Fibroblast of skin of back (primary cell): ENCODE measurements at places on chromosomes 5 and 9.

DNA sequence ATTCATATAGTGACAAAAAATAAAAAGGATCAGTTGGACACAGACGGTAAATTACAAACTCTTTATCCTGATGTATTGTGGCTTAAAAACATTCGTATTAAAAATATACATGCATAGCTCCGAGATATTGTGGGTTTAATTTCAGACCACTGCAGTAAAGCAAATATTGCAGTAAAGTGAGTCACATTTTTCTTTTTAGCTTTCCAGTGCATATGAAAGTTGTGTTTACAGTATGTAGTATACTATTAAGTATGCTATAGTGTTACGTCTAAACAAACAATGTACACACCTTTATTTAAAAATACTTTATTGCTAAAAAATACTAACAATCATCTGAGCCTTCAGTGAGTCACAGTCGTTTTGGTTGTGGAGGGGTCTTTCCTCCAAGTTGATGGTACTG lies 551.8 kb downstream of the CETN3 start:
- no peak for DNase-seq

- DNase-seq, result no peak
Observed at GRCh38 chr5:4977416-4978110, 162.6 kb upstream of the ADAMTS16 start.

DNA sequence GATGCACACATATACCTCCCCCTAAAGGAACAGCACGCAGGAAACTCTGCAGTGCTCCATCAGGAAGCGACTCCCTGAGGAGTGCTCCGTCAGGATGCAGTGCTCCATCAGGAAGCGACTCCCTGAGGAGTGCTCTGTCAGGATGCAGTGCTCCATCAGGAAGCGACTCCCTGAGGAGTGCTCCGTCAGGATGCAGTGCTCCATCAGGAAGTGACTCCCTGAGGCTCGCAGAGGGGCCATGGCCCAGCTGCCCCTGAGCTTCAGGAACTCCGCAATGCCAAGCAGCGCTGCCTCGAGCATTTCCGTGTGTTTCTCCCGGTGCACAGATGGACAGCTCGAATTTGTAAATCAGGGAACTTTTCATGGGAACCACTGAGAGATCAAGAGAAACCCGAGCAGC lies 88.1 kb downstream of the PAX5 start:
- no peak for DNase-seq

DNA sequence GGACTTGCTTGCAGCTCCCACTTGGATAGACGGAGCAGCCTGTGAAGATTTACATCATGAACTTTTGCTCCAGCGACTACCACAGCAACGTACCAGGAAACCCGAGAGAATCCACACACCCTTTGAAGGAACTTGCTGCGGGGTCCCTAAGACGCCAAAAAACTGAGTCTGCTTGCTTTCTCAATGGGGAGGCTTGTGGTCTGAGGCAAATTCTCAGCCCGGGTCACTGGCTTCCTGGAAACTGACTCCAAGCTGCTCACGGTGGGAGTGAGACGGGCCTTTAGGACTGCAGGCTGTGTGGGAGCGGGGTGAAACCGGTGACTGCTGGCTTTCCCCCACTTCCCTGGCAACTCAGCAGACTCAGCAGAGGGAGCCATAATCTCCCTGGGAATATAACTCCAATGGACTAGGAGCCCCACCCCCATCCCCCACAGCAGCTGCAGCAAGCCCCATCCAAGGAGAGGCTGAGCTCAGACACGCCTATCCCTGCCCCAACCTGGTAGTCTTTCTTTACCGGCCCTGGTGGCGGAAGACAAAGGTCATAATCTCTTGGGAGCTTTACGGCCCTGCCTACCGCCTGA lies 466.0 kb downstream of the CAAP1 start:
- no peak for DNase-seq

DNA sequence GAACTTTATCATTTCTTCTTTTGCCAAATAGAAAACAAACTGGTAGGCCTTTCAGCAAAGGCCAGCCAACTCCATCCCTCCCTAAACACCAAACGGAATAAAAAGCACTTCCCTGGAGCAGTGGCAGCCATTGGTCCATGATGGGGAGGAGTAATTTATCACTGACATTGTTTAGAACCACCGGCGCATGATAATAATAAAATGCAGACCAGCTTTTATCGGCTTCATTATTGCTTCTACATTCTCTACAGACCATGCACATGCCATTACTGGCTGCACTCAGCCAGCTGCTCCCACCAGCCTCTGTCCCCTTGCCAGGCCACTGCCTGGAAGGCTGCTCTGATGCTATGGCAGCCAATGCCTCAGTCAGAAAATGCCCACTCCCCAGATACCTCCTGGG lies 45.9 kb downstream of the ABCA1 start:
- DNase-seq, result no peak

- no peak for DNase-seq
Observed at GRCh38 chr5:52342361-52342760, 445.4 kb upstream of the ITGA1 start.

GRCh38 chr9:24245988-24246387 lies 299.7 kb downstream of the IZUMO3 start:
- DNase-seq, result peak; percentile 5

GRCh38 chr9:131747352-131747751 lies 7.5 kb upstream of the RAPGEF1 start:
- peak; percentile 54 for DNase-seq

DNA sequence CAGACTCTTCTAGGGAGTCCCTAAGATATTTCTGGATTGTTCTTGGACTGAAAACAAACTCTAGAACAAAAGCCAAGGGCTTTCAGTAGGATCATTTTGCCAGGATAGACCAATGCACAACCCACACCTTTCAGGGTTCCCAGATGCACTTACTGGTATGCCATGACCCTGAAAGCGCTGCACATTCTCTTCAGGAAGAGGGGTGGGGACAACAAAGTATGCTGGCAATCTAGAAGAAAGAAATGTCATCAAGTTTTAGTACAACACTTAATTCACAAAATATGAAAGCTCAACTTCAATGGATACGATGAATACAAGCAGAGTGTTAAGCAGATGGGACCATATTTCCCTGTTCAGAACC lies 57.2 kb downstream of the MTMR12 start:
- DNase-seq, result no peak

- no peak for DNase-seq
Observed at GRCh38 chr9:126723807-126724172, 81.0 kb upstream of the ZBTB43 start.

DNA sequence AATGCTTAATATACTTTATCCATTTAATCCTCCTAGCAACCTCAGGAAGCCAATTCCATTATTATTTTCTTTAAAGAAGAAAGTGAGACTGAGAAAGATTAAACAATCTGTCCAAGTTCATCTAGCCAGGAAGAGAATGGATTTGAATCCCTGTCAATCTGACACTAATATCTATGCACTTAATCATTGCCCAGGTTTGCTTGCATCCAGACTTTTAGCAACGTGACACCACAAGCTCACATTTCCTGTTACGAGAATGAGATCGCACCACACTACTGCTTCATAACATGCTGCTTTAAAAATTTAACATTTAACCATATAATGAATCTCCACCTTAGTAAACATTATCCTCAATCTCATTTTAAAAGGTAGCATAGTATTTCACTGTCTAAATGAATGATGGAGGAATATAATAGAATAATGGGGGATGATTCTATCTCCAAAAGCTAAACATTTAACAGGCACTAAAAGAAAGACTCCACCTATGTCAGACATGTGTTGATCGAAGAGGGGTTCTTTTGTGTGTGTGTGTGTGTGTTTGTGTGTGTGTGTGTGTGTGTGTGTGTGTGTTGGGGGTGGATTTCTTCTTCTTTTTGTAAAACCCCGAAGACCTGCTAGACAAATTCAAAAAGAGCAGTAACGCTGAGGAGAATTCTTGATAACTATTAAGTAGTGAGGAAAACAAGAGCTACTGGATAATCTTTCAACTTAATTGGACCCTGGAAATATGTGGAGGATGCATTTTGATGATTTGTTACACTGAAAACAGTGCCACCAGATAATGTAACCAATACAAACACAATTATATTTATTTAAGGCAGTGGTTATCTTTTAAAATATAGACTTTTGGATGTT lies 138.7 kb upstream of the NR3C1 start:
- DNase-seq, result no peak
